Renal pelvis (tissue), 12 donors: ENCODE measurements at places on chromosomes 1 and 21. TPM values are rescaled to one million over a fixed set of nuclear protein-coding genes. Genes with fewer than 3 reads are reported as not detected.

DNAH14 gene
- 19.0 TPM for polyA plus RNA-seq

LYSMD1 gene
- 16.5 TPM for polyA plus RNA-seq

GRCh38 chr1:209945377-209945776, 7.4 kb downstream of the SYT14 start:
- DNase-seq, result no peak

- no peak for DNase-seq
Observed at GRCh38 chr1:94101613-94102525, 19.1 kb downstream of the ABCA4 start.
